NCI-H774 (cell line): ENCODE measurements at places on chromosomes 13 and 19.

GRCh38 chr19:17836530-17836929 is 11.3 kb downstream of the JAK3 start:
- DNase-seq, result no peak

DNA sequence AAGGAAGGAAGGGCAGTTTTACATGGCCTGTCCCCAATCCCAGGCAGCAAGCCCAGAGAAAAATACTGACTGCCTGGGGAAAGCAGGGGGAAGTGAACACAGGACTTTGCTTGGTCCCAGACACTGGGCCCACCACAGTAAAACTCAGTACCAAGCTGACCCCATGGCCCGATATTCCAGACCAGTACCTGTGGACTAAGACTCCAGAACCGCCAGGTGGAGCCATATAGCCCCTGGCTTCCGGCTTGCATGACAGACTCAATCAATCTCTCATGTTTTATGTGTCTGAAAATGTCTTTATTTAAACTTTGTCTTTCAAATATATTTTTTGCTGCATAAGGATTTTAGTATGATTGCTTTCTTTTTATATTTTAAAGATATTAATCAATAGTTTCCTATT is 767.9 kb upstream of the SLITRK6 start:
- no peak for DNase-seq

DNA sequence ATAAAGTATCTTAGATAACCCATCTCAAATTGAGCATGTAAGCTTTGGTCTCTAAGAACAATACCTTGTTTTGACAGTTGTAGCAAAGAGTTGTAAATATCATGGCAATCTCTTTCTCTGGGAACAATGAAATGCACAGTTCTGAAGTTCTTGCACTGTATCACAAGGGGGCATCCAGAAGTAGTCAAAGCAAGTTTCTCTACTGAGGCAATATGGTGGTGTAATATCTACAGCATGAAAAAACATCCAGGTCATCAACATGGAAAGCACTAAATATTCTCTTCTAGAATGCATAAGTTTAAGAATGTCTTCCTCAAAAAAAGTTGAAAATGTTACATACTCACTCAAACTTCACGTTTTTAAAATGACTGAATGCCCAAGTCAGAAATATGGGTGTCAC is 19.6 kb downstream of the MTMR6 start:
- DNase-seq, result no peak

GRCh38 chr13:113666329-113666670 is 719 bp upstream of the GRK1 start:
- no peak for DNase-seq

GRCh38 chr13:111216166-111216960 is 101.3 kb downstream of the ARHGEF7 start:
- DNase-seq, result peak; percentile 73

GRCh38 chr13:101640788-101641400 is 188.4 kb downstream of the ITGBL1 start:
- no peak for DNase-seq

GRCh38 chr19:54551950-54552912 is 21.4 kb upstream of the LILRA2 start:
- no peak for DNase-seq

- DNase-seq, result no peak
Observed at GRCh38 chr13:28475916-28476725, 18.8 kb downstream of the FLT1 start.

DNA sequence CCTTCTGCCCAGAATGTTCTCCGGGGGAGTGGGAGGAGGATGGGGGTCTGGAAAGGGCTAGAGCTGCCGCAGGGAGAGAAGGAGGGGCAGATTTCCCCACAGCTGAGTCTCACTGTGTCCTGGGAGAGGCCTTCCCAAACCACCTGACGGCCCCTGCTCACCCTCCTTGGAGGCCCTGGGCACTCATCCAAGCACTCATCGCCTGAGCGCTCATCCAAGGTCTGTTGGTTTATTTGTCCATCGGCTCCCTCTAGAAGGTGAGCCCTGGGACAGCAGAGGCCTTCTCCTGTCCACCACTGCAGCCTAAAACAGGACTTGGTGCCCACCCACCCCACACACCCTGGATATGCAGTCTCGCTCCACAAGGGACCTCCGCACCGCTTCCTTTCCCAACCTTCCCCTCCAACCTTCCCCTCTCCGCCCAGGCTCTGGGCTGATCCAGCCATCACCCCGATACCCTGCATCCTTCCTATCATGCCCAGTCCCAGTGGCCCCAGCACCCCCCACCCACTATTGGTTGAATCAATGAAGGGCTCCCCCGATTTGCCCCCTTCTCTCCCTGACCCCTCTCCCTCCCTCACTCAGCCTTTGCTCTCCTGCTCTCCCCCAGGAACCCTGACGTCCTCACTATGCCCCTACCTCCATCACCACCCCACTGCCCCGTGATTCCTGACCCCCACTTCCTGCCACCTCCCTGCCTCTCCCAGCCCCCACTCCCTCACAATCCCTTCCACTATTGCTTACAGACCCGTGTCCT is 1.7 kb downstream of the UBXN6 start:
- DNase-seq, result no peak

DNA sequence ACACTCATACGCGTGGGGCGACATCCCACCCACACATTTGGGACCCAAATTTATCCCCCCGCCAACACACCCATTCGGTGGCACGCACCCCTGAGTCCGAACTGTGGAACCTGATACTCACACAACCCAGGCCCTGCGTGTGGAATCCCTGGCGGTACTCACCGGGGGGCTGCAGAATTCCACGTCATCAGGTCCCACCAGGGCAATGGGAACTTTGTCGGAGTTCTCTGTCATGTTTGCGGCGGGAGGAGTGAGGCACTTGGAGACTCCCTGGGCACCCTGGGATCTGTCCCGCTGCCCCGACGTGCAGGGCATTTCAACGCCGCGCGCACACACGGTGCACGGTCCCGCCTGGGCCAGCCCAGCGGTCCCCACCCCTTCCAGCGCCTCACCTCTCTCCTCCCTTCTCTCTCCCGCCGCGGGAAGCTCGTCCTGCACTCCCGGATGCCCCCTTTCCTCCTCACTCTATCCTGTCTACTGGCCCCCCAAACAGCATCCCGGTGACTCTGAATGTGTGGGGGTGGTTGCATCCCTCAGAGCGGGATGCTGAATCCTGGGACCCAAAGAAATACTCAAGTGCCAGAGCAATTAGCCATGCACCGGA is at the start of gene CNMD:
TSS of gene CNMD (minus strand) at position 353 of the 604 bp plus-strand sequence. CDS start at position 234, 119 bp downstream.
- no peak for DNase-seq

GRCh38 chr19:35545855-35546381 is 492 bp downstream of the TMEM147 start:
- no peak for DNase-seq

GRCh38 chr19:51166846-51167490 is 24.9 kb downstream of the SIGLEC7 start:
- DNase-seq, result no peak

DNA sequence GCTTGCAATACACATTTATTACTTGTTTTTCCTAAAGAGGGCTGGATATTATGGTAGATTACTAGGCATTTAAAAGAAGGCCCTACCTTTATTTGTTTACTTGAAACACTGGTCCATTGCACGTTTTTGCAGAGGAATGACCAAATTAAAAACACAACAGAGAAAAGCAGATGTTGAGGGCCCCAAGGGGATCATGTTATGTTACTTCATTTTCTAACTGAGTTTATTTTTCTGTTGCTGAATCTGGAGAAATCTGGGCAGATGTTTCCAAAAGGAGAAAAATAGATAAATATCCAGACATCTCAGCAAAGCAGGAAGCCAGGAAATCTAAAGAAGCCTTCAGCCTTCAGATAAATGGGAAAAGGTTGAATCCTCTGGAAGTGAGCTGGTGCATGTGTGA is 353.0 kb downstream of the NDFIP2 start:
- DNase-seq, result no peak

- DNase-seq, result no peak
Observed at GRCh38 chr13:43057653-43058317, 34.4 kb downstream of the DNAJC15 start.

- no peak for DNase-seq
Observed at GRCh38 chr13:20998649-20999415, 62.6 kb downstream of the LATS2 start.

- no peak for DNase-seq
Observed at GRCh38 chr13:103866048-103866447, 799.8 kb upstream of the SLC10A2 start.

DNA sequence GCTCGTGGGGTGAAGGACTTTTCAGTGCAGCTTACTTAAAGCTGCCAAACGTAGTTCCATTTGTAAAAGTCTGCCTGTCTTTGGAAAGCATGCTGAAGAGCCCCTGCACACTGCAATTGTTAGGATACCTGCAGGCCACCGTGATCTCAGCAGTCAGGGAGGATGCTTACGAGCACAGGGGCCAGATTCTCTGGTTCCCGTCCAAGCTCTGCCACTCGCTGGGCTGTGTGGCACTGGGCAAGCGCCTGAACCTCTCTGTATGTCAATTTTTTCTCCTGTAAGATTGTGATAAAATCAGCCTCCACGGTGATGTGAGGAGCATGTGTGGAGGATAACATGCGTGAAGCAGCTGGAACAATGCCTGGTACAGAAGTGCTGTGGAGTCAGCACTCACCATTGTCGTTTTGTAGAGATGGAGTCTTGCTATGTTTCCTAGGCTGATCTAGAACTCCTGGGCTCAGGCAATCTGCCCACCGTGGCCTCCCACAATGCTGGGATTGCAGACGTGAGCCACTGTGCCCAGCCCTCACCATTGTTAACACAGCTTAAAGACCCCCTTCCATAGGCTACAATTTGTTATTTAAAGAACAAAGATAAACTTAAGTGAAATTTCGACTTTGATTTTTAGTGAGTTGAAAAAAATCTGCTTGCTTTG is 3.5 kb downstream of the ADPRHL1 start:
- DNase-seq, result no peak

GRCh38 chr19:52901842-52902241 is 4.4 kb upstream of the ZNF320 start:
- no peak for DNase-seq

DNA sequence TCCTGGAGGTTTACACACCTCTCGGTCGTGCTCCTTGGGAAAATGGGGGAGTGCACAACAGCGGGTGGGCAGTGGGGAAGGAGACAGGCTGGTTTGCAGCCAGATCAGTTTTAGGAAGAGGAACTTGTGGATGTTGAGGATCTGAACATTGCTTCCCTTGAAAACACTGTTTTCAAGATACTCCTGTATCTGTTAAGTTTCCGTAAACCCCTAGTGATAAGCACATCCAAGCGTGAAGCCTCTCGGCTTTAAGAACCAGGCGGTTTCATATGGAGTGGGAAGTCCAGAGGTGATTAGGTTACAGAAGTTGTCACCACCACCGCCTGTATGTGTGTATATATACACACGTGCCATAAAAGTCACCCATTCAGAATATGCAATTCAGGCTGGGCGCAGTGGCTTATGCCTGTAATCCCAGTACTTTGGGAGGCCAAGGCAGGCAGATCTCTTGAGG is 47.4 kb downstream of the SIPA1L3 start:
- no peak for DNase-seq

- DNase-seq, result no peak
Observed at GRCh38 chr19:1004803-1005664, 4.8 kb downstream of the GRIN3B start.

GRCh38 chr19:52898101-52898500 is 666 bp upstream of the ZNF320 start:
- DNase-seq, result no peak

DNA sequence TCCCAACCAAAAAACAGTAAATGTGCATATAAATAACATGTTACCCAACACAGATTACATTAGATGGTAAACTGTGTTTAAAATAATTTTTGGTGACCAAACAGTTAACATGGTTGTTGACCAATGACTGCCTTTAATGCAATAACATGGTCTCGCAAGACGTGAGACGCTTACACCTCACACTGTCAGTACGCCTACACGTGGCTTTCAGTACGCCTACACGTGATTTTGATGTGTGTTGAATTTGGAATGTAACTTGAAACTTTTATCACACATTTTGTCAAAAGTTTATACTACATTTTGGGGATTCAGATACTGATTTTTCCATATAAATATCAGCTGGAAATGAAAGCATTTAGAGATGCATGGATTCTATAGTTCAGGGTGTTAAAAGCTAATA is 32.0 kb downstream of the SLC7A9 start:
- no peak for DNase-seq

GRCh38 chr13:108950333-108951010 is 321.1 kb downstream of the MYO16 start:
- no peak for DNase-seq

- DNase-seq, result no peak
Observed at GRCh38 chr19:15210323-15210781, 9.6 kb upstream of the NOTCH3 start.

DNA sequence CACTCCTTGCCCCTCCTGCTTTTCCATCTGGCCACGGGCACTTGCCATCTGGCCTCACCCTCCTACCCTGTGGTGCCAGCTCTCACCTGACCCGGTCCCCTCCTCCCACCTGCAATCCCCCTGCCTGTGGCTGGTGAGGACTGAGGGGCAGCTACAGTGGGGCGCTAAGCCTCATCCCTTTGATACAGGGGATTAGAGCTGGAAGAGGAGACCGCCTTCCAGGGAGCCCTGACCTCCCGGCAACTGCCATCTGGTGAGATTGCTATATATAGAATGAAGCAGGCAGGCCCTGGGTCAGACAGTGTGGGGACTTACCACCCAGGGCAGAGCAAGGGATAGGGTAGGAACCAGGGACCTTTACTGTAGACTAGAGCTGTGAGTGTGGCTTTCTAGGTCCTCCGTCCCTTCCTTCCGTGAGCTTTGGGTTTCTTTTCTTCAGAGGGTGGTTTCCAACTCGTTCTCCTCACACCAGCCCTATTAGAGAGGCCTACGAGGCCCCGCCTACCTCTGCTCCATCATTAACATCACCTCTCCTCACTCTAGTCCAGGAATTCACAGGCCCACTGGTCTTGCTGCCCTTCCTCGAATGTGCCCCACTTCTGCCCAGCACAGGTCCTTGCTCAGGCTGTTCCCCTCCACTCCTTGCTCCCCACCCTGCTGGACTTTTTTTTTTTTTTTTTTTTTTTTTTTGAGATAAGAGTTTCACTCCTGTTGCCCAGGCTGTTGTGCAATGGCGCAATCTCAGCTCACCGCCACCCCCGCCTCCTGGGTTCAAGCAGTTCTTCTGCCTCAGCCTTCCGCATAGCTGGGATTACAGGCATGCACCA is 7.7 kb downstream of the KASH5 start:
- no peak for DNase-seq

DNA sequence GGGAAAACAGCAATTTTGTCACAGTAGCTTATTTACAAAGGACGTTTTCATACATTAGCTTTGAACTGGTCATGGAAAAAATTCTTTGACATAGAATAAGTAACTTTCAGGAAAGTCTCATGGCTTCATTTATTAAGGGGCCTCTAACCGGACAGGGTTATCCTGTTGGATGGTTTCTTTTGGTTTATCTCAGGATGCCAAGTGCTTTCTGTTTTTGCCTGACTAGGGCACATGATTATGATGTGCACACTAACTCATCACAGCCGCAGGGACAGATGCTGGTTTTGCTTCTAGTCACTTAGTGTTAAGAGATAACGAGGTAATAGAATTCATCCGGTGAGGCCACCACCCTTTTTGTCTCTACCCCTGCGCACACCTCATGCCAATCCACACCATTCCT is 53.0 kb downstream of the TGDS start:
- no peak for DNase-seq
